ENCODE measurements at places on chromosomes 2 and 18.

- peak; percentile 12 for DNase-seq
These were observed 258.9 kb upstream of the CHAC2 start for GRCh38 chr2:53508667-53509066.

DNA sequence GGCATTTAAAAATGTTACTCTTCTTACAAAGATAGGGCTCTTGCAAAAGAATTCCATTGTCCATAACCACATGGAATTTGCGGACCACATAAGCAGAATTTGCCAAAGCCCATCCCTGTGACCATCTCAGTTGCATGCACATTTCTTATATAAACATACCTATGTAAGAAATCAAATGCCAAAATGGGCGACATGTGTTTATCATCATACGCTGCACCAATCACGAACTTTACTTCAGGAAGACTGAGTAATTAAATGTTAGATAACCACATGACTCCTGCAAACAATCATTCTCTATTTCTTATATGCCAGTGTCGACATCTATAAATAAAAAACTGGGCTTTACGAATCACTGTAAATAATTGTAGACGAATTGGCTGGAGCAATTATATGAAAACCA is 186.1 kb upstream of the RBMS1 start:
- DNase-seq = no peak

DNA sequence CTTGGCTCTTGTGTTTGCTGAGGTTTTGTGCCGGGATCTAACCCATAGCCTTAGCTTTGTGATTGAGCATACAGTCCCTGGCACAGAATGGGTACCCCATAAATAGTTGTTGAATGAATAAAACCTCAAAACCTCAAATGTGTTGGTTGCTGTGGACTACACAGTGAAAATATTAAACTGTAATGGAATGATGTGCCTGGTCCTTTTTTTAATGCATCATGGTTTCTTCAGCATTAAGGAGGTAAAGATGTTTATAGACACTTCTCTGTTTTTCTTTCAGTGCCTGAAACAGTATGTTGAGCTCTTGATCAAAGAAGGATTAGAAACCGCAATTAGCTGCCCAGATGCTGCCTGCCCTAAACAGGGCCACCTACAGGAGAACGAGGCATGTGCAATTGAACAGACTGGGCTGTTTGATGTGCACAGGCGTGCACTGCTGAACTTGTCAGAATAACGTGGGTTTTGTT is 97.0 kb downstream of the RNF144A start:
- no peak for DNase-seq

DNA sequence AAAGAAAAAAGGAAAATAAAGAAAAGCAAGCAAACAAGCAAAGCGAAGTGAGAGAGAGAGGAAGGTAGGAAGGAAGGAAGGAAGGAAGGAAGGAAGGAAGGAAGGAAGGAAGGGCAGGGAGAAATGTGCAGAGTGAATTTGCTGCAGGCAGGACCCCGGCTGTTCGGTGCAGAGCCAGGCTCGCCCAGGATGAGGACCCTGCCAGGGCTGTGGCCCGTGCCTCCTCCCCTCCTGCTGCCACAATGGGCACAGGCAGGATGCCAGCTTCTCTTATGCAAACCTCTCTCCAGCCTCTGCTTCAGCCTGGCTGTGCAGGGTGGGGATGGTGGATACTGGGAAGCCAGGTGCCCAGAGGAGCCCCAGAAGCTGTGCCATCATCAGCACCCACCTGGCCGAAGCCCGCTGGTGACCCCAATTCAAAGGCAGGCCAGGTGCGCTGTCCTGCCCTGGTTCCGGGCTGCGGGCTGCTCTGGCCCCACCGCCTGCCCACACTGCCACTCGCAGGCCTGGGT is 3.2 kb downstream of the GPR17 start:
- DNase-seq = no peak

GRCh38 chr2:47312491-47312850 is 90.5 kb upstream of the MSH2 start:
- DNase-seq = peak; percentile 70

DNA sequence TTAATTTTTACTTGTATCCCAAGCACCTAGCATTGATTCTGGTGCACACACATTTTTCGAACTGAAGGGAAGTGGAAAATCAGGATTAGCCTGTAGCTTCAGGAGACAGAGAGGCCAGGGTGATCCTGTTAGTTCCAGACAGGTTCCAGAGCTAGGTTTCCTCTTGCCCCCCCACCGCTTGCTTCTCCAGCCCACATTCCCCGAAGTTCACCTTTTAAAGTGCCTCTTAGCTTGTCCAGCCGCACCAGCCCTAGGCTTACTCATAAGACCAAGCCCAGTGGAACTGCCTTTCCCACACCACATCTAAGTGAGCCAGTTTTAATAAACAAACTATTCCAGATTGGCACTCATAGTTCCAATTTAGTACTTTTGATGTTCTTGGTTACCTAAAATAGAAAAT is 898.6 kb upstream of the KLHL29 start:
- no peak for DNase-seq

- peak; percentile 66 for DNase-seq
These were observed 76.7 kb downstream of the MRPS9 start for GRCh38 chr2:105114551-105114950.

DNA sequence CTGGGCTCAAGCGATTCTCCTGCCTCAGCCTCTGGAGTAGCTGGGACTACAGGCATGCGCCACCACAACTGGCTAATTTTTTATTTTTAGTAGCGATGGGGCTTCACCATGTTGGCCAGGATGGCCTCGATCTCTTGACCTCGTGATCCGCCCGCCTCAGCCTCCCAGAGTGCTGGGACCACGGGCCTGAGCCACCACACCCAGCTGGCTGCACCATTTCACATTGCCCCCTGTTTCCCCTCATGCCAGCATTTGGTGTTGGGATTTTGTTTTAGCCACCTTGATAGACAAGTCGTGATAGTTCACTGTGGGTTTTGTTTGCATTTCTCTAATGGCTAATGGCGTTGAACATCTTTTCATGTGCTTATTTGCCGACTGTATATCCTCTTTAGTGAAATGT is 5.8 kb upstream of the COLEC11 start:
- DNase-seq = no peak

DNA sequence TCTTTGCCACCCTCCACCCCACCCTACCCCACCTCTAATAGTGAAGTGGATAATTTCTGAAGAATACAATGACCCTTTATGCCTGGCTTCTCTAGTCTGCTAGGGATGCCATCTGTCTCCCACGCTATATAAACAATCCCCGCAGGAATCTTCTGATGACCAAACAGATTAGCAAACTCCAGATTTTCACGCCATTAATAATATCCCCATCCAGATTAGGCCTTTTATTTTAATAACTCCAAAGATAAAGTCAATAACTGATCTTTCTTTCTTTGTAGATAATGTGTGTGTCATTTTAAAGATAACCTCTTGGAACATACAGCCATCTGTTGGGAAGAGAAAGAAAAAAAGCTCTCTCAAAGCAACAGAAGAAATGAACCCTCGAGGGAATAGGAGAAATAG is 47.9 kb upstream of the CCDC150 start:
- DNase-seq = no peak

- DNase-seq = peak; percentile 79
These were observed 99.7 kb downstream of the MEP1B start for GRCh38 chr18:32289483-32290075.

DNA sequence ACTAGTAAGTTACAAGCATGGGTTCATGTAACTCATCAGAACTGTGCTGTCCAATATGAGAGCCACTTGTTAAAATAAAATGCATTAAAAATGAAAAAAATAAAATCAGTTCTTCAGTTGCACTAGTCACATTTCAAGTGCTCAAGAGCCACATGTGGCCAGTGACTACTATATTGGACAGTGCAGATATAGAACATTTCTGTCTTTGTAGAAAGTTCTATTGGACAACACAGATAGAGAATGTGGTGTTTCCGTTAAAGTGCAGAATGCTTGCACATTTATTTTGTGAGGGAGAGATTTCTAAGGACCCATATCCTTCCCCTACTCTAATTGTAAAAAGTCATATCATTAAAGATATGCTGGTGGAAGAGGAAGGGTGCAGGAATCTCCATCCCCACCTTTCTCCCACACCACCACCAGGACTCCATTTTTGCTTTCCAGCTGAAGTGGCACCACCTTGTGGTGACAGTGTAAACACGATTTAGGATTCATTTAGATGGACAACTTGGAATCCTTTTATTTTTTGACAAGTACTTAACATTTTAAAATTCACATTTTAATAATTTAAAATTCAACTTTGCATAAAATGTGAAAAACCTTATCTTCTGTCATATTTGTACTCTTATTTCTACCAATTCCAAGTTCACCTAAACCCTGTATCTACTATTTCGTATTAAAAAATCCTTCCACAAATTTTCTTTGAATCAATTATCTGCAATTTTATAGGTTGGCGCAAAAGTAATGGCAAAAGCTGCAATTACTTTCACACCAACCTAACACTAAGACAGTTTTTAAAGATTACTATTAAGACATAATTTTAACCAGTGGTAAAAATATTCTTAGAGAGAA is 9.4 kb upstream of the CD302 start:
- DNase-seq = peak; percentile 68

DNA sequence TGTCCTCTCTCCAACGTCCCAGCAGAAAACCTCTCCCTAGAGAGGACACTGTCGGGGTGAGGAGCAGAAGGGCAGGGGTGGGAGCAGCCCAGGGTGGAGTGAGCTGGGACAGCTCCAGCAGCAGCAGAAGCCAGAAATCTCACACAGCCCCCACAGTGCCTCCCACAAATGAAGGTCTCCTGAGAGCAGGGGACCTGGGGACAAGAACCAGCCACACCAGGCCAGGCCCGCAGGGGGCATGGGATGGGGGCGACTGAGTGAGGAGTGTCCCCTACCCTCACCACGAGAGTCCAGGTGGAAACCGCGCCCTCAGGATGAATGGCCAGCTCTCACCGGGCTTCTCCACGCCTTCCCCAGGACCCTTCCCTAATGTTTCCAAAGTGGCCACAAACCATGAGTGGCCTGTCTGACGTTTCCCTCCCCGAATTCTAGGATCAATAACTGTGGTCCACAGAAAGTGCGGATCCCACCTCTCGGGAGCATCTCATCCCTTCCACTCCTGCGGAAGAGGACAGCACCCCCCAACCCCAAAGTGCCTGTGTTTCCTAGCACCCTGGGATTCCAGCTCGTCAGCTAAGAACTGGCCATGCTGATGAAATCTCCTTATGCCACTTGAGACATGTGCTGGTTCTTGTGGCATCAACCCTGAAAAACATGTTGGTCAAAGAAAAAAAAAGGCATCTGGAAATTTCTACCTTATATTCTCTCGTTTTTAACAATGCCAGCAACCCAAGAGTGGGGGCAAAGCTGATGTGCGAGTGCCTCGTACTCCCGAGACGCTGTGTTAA is 121.1 kb downstream of the HDAC4 start:
- DNase-seq = no peak

DNA sequence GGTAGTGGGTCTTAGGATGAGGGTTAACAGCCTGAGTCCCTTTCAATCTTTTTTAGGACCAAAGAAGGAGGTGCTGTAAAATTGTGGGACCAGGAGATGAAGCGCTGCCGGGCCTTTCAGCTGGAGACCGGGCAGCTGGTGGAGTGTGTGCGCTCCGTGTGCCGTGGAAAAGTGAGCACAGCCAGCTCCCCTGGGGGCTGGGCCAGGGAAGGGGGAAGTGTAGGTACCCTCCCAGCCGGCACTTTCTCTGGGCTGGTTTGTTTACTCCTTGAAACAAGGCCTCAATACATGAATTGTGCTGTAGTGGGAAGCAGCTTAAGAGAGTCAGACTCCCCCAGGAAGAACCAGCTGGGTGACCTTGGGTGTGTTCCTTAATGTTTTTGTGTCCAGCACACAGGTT is 90.1 kb downstream of the RTN4 start:
- DNase-seq = no peak

DNA sequence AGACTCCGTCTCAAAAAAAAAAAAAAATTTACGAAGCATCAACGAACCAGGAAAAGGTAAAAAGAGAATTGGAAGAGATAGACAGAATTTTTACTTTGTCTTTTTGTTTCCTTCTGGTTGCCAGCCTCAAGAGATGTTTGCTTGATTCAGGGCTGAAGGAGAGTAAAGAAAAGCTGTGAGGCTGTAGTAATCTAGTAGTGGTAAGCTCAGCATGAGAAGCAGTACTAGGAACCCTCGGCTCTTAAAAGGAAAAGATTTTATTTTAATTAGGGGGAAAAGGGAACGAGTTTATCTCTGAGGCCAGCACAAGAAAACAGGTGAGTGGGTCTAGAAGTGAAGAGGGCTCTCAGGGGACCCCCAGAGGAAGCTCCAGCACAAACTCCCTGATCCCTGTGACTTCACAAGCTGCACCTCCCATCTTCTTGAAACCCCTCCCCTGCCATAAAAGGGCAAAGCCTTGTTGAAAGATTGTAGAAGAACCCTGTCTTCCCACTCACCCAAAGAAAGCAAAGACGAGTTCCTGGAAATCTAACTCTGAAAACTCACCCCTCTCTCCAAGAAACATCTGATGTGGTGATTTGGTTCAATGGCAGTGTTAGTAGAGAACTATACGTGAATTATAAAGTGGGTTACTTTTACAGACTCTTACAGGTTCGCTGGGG is 8.6 kb downstream of the RBMS1 start:
- no peak for DNase-seq

DNA sequence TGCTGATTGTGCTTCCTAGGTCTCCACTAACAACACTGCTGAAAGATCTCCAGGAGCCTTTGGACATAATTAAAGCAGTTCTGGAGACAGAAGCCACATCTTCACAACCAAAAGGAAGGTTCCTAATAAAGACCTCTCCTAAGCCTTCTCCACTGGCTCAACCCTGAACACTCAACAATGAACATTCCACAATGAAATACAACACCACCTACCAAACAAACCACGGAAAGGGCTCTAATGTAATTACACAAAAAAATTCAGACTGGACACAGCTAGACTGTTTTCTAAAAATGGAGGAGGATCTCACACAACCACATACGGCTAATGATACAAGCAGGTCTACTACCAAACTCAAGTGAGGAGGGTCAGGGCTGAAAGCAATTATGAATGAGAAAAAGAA is 43.6 kb downstream of the NOL10 start:
- no peak for DNase-seq

DNA sequence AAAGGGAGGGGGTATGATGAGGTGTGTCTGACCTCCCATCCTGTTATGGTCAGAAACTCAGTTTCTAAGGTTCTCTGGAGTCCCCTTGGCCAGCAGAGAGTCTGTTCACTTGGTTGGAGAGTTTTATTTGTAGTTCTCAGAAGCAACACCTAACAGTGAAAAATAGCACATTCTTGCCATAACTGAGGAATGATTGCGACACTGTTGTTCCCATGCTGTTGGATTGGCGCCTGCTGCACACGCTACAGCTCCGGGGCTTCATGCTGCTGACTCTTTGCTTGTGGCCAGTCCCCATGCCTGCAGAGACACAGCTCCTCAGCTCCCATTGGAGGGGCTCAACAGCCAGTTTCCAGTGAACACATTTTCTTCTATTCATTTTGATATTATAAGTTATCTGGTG is 42.1 kb downstream of the TPGS2 start:
- peak; percentile 64 for DNase-seq

DNA sequence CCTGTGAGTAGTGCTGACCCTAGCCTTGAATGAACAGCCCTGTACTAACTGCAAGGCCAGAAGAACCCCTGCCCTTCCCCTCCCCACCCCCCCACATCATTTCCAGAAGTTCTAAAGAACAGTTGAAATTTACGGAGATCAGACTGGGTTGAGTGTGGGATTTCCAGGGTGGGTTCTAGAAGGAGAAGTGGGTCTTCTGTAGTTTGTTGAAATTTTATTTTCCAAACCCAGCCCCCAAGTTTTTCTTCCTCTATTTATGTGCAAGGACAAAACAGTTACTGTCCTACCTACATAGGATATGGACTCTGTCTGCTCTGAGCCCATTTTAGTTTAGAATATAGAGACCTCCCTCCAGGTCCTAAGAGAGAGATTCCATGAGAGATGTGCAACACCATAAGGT is 26.3 kb upstream of the CASP10 start:
- DNase-seq = no peak

GRCh38 chr18:25275412-25276001 is 76.5 kb downstream of the ZNF521 start:
- no peak for DNase-seq

- no peak for DNase-seq
These were observed 110.6 kb upstream of the PXDN start for GRCh38 chr2:1854729-1855547.
